ENCODE measurements at places on chromosomes 3 and 15.

GRCh38 chr15:63041974-63042876 is at the start of gene TPM1:
TSS of gene TPM1 (plus strand) at chr15:63042747. CDS start at chr15:63042830, 83 bp downstream.
- DNase-seq = no peak

DNA sequence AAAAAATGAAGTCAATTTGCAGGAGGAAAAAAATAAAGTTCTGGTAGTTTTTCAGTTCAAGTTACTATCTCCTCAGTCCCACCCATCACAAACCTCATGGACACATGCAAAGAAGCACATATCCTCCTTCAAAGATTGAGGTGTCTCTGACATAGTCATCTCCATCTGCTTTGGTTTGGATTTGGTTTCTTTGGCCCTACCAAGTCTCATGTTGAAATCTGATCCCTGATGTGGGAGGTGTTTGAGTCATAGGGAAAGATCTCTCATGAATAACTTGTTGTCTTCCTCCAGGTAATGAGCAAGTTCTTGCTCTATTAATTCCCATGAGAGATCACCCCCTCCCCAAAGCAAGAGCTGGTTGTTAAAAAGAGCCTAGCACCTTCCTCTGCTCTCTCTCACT is 446.8 kb downstream of the IGSF11 start:
- DNase-seq = no peak

GRCh38 chr15:77507143-77507897 is 86.6 kb downstream of the HMG20A start:
- DNase-seq = no peak

DNA sequence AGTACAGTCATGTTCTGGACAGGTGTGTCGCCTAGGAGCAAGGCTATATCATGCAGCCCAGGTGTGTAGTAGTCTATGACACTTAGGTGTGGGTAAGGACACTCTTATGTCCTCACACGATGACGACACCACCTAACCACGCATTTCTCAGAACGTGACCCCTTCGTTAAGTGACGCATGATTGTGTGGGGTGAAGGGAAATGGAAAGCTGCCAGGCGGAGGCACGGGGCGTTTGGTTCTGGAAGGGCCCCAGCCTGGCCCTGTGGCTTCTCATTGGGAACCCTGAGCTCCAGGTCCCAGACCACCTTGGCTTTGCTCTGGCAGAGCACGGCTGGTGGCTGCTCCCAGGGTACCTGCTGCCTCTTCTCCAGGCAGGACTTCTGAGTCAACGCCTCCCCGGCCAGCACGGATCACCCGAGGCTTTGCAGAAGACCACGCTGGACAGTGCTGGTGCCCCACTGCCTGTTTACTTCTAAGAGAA is 39.3 kb downstream of the FBLN2 start:
- DNase-seq = no peak

- DNase-seq = no peak
Measured at GRCh38 chr15:41795996-41796856, 21.9 kb downstream of the MAPKBP1 start.

DNA sequence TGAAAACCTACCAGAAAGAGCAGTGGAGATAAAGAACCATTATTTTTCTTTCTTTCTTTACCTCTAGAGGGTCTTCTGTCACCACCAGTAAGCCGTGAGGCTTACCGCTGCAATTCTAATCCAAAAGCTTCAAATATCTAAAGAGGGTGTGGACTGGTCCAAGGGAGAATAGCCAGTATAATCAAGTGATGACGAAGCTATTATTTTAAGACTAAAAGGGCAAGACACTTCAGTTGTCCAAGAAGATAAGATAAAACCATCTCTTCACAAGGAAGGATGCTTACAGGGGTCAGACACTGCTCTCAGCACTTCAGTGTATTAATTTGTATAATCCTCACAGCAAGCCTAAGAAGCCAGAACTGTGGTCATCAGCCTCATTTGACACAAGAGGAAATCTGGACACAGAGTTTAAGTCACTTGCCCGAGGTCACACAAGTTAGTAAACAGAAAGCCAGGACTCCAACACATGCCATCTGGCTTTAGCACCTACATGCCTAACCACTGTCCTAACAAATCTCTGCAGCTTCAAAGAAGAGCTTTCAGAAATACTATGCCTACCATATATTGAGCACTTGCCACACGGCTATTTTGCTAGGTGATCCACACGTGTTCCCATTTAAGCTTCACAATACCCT is 14.6 kb downstream of the HDC start:
- no peak for DNase-seq

DNA sequence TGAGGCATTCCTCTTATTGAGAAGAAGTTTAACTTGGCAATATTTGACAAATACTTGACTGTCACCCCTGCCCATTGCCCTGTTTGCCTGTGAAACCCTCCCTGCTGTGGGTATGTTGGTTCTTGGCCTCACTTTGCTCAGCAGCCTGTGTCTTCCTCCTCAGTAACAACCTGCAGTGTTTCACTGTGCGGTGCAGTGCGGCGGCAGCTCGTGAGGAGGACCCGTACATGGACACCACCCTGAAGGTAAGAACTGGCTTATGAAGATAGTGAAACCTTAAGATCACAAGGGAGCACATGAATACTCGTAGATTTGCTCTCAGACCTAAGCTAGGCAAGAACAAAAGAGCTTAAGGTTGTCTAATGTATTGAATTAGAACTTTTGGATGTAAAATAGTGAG is 21.0 kb downstream of the HPS3 start:
- no peak for DNase-seq
